Naive B cell (primary cell): ENCODE measurements at places on chromosomes 2 and 18.
A peak's percentile ranks its signal among the peaks of the same experiment; 100 is the strongest.

DNA sequence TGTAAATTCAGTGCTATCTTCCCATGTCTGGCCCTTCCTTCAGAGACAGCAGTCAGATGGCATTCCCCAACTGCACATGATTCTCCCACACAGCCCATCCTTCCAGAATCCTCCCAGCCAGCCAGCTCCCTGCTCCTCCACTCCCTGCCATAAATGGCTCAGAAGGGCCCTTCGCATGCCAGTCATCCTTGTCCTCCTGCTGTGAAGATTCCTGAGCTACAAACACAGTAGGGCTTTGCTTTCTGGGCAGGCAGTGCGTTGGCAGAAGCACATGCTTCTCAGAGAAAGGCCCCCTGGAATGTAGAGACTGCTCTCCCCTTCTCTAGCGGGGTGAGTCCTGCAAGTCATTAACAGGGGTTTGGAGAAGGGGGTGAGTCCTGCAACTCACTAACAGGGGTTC is 71.9 kb downstream of the TEX51 start:
- no peak for DNase-seq
- H3K27me3 ChIP-seq = peaks cover 42% of the 10 kb centered on the region
- H3K36me3 ChIP-seq = no peaks in the 10 kb centered on the region
- no peak overlapping the region for H3K27ac ChIP-seq
- H3K4me3 ChIP-seq = peak overlapping the region; percentile 45
- H3K4me1 ChIP-seq = peaks cover 4% of the 10 kb centered on the region

GRCh38 chr2:10688921-10689807 is 611 bp downstream of the NOL10 start:
- H3K27ac ChIP-seq = no peak overlapping the region
- no peak for DNase-seq
- H3K4me1 ChIP-seq = peaks cover 8% of the 10 kb centered on the region
- H3K27me3 ChIP-seq = no peaks in the 10 kb centered on the region

DNA sequence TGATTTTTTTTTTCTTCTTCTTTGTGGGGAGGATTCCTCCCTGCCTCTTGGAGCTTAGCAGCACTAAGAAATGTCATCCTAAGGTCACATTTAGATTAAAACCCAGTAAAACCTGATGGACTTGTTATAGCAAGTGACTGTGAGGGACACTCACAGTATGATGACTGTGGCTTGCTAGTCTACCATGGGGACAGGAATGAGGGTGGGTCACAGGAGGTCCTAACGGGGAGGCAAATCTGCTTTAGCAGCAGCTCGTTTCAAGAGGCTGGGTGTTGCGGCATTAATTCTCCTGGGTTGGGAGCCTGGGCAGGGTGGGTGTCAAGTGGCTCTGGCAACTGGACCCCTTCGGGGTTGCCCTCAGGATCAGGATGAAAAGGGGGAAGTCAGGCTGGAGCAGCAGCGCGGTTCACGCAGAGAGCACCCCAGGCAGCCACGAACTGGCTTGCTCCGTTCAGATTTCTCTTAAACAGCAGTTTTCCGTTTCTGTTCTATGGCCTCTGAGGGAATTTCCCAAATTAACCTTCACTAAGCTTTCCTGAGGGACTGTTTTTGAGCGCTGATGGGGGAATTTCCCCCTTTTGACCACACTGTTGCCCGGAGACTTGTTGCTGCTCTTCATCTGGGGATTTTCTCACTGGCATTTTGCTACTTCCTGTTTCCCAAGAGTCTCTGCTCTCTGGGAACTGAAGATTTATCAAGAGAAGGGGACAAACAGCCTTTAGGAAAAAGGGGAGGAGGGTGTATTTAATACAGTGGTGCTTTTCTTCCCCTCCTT is 59.8 kb upstream of the PELI1 start:
- no peaks in the 10 kb centered on the region for H3K27me3 ChIP-seq
- peak; percentile 51 for DNase-seq
- H3K4me1 ChIP-seq = peaks cover 26% of the 10 kb centered on the region

- H3K36me3 ChIP-seq = no peaks in the 10 kb centered on the region
- DNase-seq = no peak
- no peak overlapping the region for H3K4me3 ChIP-seq
- no peak overlapping the region for H3K27ac ChIP-seq
- no peaks in the 10 kb centered on the region for H3K27me3 ChIP-seq
- H3K4me1 ChIP-seq = peaks cover 17% of the 10 kb centered on the region
Measured at GRCh38 chr2:207887500-207887899, 117.8 kb upstream of the FZD5 start.

- H3K36me3 ChIP-seq = no peaks in the 10 kb centered on the region
- no peak overlapping the region for H3K4me3 ChIP-seq
- H3K27me3 ChIP-seq = peaks cover 4% of the 10 kb centered on the region
Measured at GRCh38 chr18:46411867-46412690, 244.9 kb downstream of the LOXHD1 start.

DNA sequence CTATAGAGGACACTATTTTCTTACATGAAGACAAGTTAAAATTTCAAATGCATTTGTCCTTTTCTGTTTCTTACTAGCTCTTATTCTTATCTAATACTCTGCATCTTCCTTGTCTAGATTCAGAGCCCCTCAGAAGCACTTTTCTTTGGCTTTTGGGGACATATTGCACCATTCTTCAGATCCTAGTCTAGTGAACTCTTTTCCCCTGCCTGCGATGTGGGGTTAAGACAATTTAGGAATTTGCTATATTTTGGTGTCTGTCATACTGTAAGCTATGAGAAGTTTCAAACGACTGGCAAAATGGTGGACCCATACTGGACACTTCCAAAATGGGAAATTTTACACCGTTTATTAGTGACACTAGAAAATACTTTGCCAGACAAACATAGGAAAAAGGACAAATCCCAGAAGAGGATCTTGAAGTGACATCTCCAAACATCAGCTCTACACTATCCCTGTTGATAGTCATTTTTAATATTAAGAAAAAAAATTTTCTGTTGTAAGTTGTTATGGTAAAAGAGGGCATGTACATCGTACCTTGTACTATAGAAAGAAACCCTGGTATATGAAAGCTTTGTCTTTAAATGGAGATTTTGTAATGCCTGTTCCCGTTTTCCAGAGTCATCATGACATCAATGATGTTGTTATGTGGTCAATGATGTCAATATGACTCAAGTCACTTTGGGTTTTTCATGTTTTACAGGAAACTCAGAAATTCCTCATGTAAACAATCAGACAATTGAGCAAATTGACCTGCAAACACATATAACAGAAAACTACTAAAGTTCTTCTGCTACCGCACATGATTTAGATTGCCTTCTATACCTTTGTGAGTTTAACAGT is 4.4 kb upstream of the KYNU start:
- DNase-seq = no peak
- H3K4me1 ChIP-seq = peaks cover 18% of the 10 kb centered on the region
- H3K27ac ChIP-seq = no peak overlapping the region
- no peak overlapping the region for H3K4me3 ChIP-seq
- H3K36me3 ChIP-seq = no peaks in the 10 kb centered on the region

GRCh38 chr2:84801811-84802210 is 79.1 kb downstream of the TRABD2A start:
- no peak overlapping the region for H3K4me3 ChIP-seq
- no peak overlapping the region for H3K27ac ChIP-seq
- no peak for DNase-seq
- H3K27me3 ChIP-seq = no peaks in the 10 kb centered on the region
- no peaks in the 10 kb centered on the region for H3K4me1 ChIP-seq

DNA sequence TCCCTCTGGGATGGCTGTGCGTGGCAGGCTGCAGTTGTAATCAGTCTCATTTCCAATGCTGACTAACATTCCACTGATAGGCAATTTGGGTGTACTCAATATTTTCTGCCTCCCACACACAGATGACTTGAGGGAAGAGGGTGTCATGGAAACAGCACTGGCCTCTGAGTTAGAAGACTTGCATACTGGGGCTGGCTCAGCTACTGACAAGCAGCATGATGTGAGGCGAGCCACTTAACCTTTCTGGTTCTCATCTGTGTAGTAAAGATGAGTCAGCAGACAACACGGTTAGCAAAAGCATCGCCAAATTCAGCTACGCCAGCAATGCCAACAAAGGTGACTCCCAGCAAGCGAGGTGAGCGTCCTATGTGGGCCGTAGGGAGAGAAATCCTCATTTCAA is 73.5 kb downstream of the COLEC12 start:
- H3K4me3 ChIP-seq = no peak overlapping the region
- no peaks in the 10 kb centered on the region for H3K4me1 ChIP-seq
- peaks cover 9% of the 10 kb centered on the region for H3K27me3 ChIP-seq
- no peak overlapping the region for H3K27ac ChIP-seq

GRCh38 chr2:120572226-120572625 is 163.4 kb upstream of the GLI2 start:
- H3K4me1 ChIP-seq = peaks cover 5% of the 10 kb centered on the region
- no peak overlapping the region for H3K27ac ChIP-seq
- H3K27me3 ChIP-seq = peaks cover 25% of the 10 kb centered on the region
- no peak overlapping the region for H3K4me3 ChIP-seq

- H3K27me3 ChIP-seq = peaks cover 19% of the 10 kb centered on the region
- DNase-seq = no peak
- no peaks in the 10 kb centered on the region for H3K4me1 ChIP-seq
- H3K27ac ChIP-seq = no peak overlapping the region
Measured at GRCh38 chr2:3065928-3066327, 311.7 kb downstream of the EIPR1 start.

GRCh38 chr18:37249895-37250618 is 315.5 kb downstream of the CELF4 start:
- peaks cover 55% of the 10 kb centered on the region for H3K27me3 ChIP-seq
- no peak for DNase-seq
- peak overlapping the region; percentile 7 for H3K4me3 ChIP-seq
- H3K27ac ChIP-seq = no peak overlapping the region
- peaks cover 11% of the 10 kb centered on the region for H3K36me3 ChIP-seq

DNA sequence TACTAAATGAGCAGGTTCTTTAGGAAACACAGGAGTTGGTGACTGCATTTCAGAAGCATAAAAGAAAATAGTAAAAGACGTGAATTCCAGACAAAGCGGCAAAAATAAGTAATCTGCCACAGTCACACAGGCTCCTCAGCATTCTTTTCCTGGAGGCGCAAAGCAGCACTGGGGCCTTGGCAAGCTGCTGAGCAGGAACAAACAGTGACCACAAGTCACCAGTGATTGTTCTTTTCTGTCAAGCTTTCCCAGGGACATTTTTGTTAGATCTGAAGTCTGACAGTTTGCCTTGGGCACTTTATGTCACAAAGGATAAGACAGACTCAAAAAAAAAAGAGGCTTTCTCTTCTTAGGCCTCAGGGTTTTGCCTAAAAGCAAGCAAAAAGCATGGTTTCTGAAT is 216.2 kb downstream of the CDH20 start:
- H3K27ac ChIP-seq = no peak overlapping the region
- DNase-seq = no peak
- peaks cover 8% of the 10 kb centered on the region for H3K27me3 ChIP-seq
- no peak overlapping the region for H3K4me3 ChIP-seq
- H3K4me1 ChIP-seq = no peaks in the 10 kb centered on the region

DNA sequence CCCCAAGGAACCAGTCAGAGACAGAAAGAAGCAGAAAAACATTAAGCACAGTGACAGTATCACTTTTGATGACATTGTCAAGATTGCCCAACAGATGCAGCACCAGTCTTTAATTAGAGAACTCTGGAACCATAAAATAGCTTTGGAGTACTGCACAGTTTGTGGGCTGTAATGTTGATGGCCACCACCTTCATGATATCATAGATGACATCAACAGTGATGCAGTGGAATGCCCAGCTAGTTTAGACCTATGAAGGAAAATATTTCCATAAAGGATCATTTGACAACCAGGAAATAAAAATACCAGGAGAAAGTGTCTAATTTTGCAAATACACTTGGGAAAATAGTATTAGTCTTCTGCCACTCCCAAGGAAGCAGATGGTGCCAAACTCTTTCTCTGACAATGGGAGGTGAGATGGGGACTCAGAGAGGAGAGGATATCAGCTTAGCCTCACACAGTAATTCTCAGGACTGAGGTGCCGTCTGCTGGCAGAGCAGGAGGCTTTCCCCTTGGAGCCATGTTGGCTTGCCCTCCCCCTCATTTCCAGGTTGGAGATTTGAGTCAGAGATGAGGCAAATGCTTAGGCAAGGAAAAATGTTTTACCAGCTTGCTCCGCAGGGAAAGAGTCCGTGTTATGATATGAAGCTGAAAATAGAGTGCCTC is 107.5 kb upstream of the CELF4 start:
- DNase-seq = no peak
- H3K4me3 ChIP-seq = no peak overlapping the region
- H3K27me3 ChIP-seq = no peaks in the 10 kb centered on the region
- H3K4me1 ChIP-seq = no peaks in the 10 kb centered on the region
- H3K36me3 ChIP-seq = no peaks in the 10 kb centered on the region

- no peak overlapping the region for H3K4me3 ChIP-seq
- no peaks in the 10 kb centered on the region for H3K4me1 ChIP-seq
- no peak overlapping the region for H3K27ac ChIP-seq
- peaks cover 33% of the 10 kb centered on the region for H3K27me3 ChIP-seq
- H3K36me3 ChIP-seq = peaks cover 1% of the 10 kb centered on the region
- DNase-seq = no peak
Measured at GRCh38 chr2:98295275-98295674, 51.0 kb upstream of the CNGA3 start.

- no peak overlapping the region for H3K27ac ChIP-seq
- H3K4me1 ChIP-seq = no peaks in the 10 kb centered on the region
- H3K36me3 ChIP-seq = no peaks in the 10 kb centered on the region
- no peak for DNase-seq
Measured at GRCh38 chr2:32851777-32852439, 94.8 kb upstream of the LTBP1 start.

GRCh38 chr2:71882949-71883472 is 264.7 kb downstream of the CYP26B1 start:
- H3K27ac ChIP-seq = no peak overlapping the region
- no peaks in the 10 kb centered on the region for H3K36me3 ChIP-seq
- no peaks in the 10 kb centered on the region for H3K4me1 ChIP-seq
- DNase-seq = no peak
- no peaks in the 10 kb centered on the region for H3K27me3 ChIP-seq

GRCh38 chr2:100393362-100393761 is 24.1 kb downstream of the CHST10 start:
- H3K27ac ChIP-seq = peak overlapping the region; percentile 94
- DNase-seq = no peak
- H3K4me1 ChIP-seq = peaks cover 29% of the 10 kb centered on the region
- no peak overlapping the region for H3K4me3 ChIP-seq

DNA sequence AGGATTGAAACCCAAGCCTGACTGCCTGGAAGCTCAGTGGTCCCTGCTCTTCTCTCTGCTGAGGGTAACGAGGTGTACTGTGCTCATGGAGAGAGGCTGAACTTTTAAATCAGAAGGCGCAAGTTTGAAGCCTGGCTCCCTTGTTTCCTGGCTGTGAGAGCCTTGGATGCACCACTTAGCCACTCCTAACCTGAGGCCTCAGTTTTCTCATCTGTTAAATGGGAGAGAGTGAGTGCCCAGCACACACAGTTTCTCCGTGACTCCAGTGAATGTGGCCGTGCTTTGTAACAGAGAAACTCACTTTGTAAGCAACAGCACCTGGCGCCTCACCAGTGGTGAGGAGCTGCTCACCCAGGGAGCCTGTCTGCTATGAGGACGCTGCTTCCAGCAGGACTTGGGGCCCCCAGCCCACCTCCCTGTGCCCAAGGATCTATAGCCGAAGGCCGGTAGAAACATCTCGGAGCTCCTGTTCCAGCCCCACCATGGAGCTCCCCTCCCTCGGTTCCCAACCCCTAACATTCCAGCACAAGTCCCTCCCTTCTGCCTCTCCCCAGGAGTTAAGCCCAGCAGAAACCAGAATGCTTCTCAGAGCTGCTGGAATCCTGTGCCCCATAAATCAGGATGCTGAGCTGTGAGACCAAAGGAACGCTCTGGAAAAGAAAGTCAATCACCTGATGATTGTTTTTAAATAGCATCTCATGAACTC is 20.3 kb upstream of the KCNK3 start:
- no peak overlapping the region for H3K27ac ChIP-seq
- no peak for DNase-seq
- no peaks in the 10 kb centered on the region for H3K36me3 ChIP-seq

- peaks cover 17% of the 10 kb centered on the region for H3K27me3 ChIP-seq
- no peak overlapping the region for H3K27ac ChIP-seq
- no peaks in the 10 kb centered on the region for H3K4me1 ChIP-seq
- H3K4me3 ChIP-seq = no peak overlapping the region
- no peak for DNase-seq
Measured at GRCh38 chr2:219199470-219200211, 6.9 kb upstream of the ZFAND2B start.
